ENCODE measurements at places on chromosomes 1 and 21. TPM values are rescaled to one million over a fixed set of nuclear protein-coding genes. Genes with fewer than 3 reads are reported as not detected.

DNA sequence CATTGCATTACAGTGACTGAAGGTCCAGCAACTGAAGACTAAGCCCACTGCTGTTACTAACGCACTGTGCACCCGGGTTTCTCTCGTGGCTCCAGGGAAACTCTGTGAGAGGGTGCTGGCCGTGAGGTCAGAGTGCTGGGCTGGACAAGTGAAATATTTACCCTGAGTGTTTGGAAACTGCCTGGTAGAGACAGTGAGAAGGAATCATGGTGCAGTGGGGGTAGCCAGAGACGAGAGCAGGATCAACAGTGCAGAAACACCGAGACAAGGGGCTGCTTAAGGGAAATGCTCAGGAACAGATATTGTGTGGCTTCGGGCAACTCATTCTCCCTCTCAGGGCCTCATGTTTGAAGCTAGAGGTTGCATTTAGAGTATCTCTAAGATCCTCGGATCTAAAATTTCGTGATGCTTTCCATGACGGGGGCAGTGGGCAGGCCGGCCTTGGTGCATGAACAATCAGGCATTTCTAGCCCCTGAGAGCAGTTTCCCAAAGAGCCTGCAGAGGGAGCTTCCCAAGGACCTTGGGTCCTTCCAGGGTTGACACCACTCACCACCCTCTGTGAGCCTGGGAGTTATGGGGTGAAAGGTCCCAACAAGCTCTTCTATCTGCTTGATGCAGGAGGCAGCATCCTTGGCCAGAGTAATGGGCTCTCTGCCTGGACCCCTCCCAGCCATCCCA is 9.7 kb downstream of the CD2 start:
- peaks cover 95% of the 10 kb centered on the region for H3K4me1 ChIP-seq
- no peak for DNase-seq
- no peak overlapping the region for H3K4me3 ChIP-seq
- peak overlapping the region; percentile 63 for H3K27ac ChIP-seq
- no peaks in the 10 kb centered on the region for H3K27me3 ChIP-seq

GRCh38 chr21:42174173-42174572 is 44.8 kb upstream of the ABCG1 start:
- no peak for DNase-seq
- H3K27ac ChIP-seq = no peak overlapping the region
- H3K4me1 ChIP-seq = no peaks in the 10 kb centered on the region

The ANKRD65 gene
- not detected for total RNA-seq

GRCh38 chr1:107358619-107359327 is 217.9 kb downstream of the NTNG1 start:
- H3K4me3 ChIP-seq = no peak overlapping the region
- no peak overlapping the region for H3K27ac ChIP-seq
- H3K4me1 ChIP-seq = no peaks in the 10 kb centered on the region
- no peaks in the 10 kb centered on the region for H3K36me3 ChIP-seq

The FAM177B gene
- not detected for total RNA-seq

Data from natural killer cell (primary cell).